CD4-positive, alpha-beta T cell (primary cell): ENCODE measurements at places on chromosomes 2 and 18.

GRCh38 chr2:206918263-206918662 lies 21.1 kb upstream of the CPO start:
- DNase-seq = no peak

DNA sequence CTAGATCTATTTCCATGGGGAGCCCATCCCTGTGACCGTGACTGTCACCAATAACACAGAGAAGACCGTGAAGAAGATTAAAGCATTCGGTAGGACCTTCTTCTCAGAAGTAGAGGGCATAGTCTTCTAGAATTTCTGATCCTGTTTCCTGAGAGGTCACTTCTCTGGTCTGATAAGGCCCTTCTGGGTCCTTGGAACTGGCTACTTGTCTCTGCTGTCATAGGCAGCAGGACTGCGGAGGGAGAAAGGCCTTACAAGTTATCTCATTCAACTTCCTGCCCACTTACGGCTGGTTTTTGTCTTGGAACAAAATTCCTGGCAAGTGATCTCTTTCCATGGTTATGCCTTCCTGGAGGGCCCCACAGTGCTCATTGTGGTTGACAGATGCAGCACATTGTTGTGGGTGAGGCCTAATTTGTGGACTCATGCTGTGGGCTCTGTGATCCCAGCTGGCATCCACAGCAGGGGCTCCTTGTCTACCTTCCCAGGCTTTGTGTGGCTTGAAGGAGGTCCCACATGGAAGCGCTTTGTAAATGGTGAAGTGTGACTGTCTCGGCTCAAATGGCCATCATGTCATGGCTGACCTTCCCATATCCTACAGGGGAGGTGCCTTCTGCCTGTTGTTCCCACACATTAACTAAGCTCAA lies 22.0 kb downstream of the SAG start:
- DNase-seq = no peak

DNA sequence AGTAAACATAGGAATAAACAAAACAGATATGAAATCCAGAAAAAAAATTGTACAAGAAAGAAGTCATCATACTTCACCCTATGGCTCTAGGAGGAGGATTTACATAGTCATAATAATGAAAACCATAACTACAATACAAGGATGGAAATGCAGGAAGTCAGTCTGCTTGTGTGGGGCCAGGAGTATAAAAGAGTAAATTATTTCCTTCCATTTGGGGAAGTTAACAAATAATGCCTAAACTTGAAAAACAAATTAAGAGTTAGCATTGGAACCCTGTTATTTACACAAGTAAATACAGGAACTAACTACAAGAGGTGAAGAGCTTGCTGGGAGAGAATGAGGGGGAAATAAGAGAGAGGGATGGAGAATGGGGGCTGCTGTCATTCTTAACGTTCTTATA lies 15.4 kb downstream of the TMEM163 start:
- DNase-seq = no peak

DNA sequence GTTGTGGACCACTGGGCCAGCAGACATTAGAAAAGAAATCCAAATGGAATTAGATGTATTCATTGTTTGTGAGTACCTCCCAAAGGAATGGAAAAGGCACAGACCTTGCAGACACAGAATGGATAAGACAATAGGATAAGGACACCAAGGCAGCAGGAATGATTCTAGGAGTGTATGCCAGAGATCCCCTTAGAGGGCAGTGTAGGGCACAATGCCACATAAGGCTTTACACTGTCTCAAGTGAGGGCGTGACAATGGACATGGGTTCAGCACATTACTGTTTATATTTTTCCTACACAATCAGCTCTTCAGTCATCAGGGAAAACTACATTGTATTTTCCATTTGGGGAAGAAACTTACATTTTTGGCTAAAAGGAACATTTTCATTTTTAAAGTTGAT lies 250.9 kb downstream of the PTH2R start:
- DNase-seq = no peak

- DNase-seq = no peak
Observed at GRCh38 chr2:63488118-63488713, 100.1 kb downstream of the WDPCP start.

DNA sequence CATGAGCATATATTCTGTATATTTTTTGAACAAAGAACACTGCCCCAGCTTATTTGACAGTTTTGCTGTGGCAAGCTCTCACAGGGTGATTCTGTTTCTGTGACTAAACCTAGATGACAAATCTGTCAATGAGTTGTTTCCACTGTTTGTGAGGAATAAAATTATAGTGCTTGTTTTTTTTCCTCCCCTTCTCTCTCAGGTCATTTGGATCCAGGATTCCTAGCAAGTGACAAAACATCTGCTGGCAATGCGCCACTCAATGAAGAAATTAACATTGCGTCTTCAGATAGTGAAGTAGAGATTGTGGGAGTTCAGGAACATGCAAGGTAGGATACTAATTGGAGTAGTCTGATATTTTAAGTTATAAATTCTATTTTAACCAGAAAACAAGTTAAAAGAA lies 149.3 kb downstream of the HAUS1 start:
- no peak for DNase-seq

GRCh38 chr2:149200109-149200520 lies 130.3 kb upstream of the LYPD6 start:
- no peak for DNase-seq

GRCh38 chr2:217366966-217367365 lies 507.1 kb upstream of the TNP1 start:
- no peak for DNase-seq

GRCh38 chr2:222318026-222318711 lies 19.4 kb upstream of the PAX3 start:
- no peak for DNase-seq

DNA sequence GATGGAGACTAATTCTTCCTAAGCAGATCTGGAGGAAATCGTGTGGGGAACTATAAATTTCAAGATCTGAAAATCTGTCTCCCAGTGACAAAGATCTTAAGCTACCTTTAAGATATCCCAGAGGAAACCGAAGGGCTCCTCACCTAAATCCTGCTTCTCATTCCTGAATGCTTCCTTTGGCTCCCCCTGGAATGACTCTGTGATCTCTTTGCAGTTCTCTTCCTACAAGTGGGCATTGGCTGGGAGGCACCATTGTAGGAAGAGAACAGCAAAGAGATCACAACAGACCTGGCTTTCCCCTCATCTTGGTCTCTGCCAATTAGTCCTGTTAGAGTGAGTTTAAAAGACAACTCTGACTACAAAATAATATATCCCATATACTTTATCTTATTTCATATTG lies 70.0 kb upstream of the KCNH7 start:
- DNase-seq = no peak
